T-helper 17 cell (primary cell): ENCODE measurements at places on chromosomes 16 and 17. TPM values are rescaled to one million over a fixed set of nuclear protein-coding genes. Genes with fewer than 3 reads are reported as not detected.

NDEL1 gene
- total RNA-seq: 267 TPM

CCL4 gene
- 2.4 TPM for total RNA-seq

EMC8 gene
- total RNA-seq: 40.1 TPM

IGFBP4 gene
- total RNA-seq: 7.0 TPM

EVPL gene
- 0.68 TPM for total RNA-seq

SCO1 gene
- total RNA-seq: 16.4 TPM

CCL18 gene
- total RNA-seq: not detected

UBALD2 gene
- 252 TPM for total RNA-seq

TM4SF5 gene
- total RNA-seq: not detected

FBXL16 gene
- total RNA-seq: 35.3 TPM

CRISPLD2 gene
- 4.2 TPM for total RNA-seq

GINS2 gene
- total RNA-seq: 0.86 TPM

SLC5A10 gene
- not detected for total RNA-seq

MYH2 gene
- total RNA-seq: not detected

PABPN1L gene
- not detected for total RNA-seq

PCGF2 gene
- not detected for total RNA-seq

TBC1D3I gene
- total RNA-seq: 0.67 TPM

KCNAB3 gene
- total RNA-seq: 8.4 TPM

MT2A gene
- 36.4 TPM for total RNA-seq

SPATA32 gene
- not detected for total RNA-seq

AOC2 gene
- total RNA-seq: 1.9 TPM

ITGB3 gene
- total RNA-seq: 7.8 TPM

EVI2B gene
- 106 TPM for total RNA-seq

EEF2KMT gene
- 6.0 TPM for total RNA-seq

AGRP gene
- not detected for total RNA-seq

SPNS3 gene
- 1.9 TPM for total RNA-seq

CHST6 gene
- total RNA-seq: not detected

CAPNS2 gene
- not detected for total RNA-seq

PRRT2 gene
- 2.0 TPM for total RNA-seq

KCNJ2 gene
- total RNA-seq: 0.07 TPM

RPUSD1 gene
- total RNA-seq: 14.9 TPM

ACBD4 gene
- total RNA-seq: 18.9 TPM

HEXIM2 gene
- 1.5 TPM for total RNA-seq

PPP1R1B gene
- total RNA-seq: 0.22 TPM

MYH13 gene
- total RNA-seq: not detected

KPNA2 gene
- total RNA-seq: 65.2 TPM

GABARAP gene
- 212 TPM for total RNA-seq

CCDC92B gene
- total RNA-seq: 0.13 TPM

MMP28 gene
- total RNA-seq: not detected

ABCC11 gene
- total RNA-seq: not detected

ADCY9 gene
- total RNA-seq: 11.5 TPM

KRTAP4-3 gene
- total RNA-seq: not detected

GGNBP2 gene
- total RNA-seq: 174 TPM

KRT25 gene
- not detected for total RNA-seq

CACNA1G gene
- total RNA-seq: 0.18 TPM

ST6GALNAC1 gene
- 4.1 TPM for total RNA-seq

STAT5A gene
- total RNA-seq: 153 TPM

SECTM1 gene
- total RNA-seq: 4.4 TPM

FAM222B gene
- 22.6 TPM for total RNA-seq

PLD6 gene
- total RNA-seq: 13.2 TPM

KRT31 gene
- total RNA-seq: not detected

CCR7 gene
- 165 TPM for total RNA-seq

CCL16 gene
- not detected for total RNA-seq

ANKRD40CL gene
- total RNA-seq: not detected

CLEC10A gene
- total RNA-seq: 7.1 TPM

MRPL38 gene
- 93.8 TPM for total RNA-seq

HOXB6 gene
- total RNA-seq: not detected

CSH1 gene
- total RNA-seq: 11.3 TPM
